Stimulated activated CD8-positive, alpha-beta memory T cell treated with anti-CD3 and anti-CD28 coated beads, Interleukin-2, amount 100 ng/mL, for 1 hour (primary cell): ENCODE measurements at places on chromosomes 5 and 9.

DNA sequence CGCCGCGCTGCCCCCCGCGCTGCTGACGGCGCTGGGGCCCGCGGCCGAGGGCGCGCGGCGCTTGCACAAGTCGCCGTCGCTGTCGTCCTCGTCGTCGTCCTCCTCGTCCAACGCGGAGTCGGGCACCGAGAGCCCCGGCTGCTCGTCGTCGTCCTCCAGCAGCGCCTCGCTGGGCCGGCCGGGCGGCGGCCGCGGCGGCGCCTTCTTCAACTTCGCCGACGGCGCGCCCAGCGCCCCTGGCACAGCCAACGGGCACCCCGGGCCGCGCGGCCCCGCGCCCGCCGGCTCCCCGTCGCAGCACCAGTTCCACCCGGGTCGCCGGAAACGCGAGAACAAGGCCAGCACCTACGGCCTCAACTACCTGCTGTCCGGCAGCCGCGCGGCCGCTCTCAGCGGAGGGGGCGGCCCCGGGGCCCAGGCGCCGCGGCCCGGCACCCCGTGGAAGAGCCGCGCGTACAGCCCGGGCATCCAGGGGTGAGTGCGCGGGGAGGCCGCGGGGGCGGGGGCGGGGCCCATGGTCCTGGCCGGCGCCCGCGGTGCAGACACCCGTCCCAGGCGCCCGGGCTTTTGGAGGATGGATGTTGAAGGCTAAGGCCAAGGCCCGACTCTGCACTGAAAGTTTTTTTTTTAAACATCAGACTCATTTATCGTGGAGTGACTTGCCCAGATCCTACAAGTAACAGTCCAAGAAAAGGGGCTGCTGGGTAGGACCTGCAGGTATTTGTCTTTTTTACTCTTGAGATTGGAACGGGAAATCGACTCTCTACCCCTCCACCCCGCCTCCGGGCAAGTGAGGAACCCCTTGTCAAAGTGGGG, 1.2 kb downstream of the TENT4A start:
- DNase-seq, result no peak

DNA sequence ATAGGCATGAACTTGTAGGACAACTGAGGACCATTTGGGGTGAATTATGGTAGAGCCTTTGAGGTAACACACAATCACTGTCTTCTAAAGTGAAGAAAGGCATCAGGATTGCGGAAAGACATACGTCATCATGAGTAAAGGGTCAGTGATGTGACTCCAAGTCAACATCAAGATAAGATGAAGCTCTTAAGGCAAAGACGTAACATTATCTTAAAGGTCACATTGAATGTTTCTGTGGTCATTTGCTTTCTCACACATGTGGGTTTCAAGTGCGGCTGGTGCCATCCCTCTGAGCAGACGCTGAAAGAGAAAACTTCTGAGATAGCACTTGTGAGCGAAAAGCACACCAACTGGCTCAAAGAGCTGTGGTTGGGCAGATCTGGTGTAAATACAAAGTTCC, 63.3 kb upstream of the GRAMD2B start:
- no peak for DNase-seq

DNA sequence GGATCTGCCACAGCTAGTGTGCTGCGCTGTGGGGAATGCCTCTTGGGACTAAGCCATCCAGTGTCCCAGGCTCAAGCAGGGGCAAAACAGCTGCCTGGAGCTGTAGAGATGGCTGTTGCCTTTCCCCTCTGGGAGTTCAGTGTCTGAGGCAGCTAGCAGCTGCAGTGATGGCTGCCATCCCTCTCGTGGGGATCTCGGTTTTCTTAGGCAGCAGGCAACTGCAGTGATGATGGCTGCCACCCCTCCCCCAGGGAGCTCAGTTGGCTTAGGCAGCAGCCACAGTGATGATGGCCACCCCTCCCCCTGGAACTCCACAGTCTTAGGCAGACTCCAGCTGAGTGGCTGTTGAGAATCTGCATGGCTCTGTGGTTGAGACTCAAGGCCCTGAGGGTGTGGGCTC, 1389.2 kb upstream of the NUDT12 start:
- no peak for DNase-seq

GRCh38 chr5:143554187-143554717, 150.8 kb upstream of the NR3C1 start:
- DNase-seq, result no peak

DNA sequence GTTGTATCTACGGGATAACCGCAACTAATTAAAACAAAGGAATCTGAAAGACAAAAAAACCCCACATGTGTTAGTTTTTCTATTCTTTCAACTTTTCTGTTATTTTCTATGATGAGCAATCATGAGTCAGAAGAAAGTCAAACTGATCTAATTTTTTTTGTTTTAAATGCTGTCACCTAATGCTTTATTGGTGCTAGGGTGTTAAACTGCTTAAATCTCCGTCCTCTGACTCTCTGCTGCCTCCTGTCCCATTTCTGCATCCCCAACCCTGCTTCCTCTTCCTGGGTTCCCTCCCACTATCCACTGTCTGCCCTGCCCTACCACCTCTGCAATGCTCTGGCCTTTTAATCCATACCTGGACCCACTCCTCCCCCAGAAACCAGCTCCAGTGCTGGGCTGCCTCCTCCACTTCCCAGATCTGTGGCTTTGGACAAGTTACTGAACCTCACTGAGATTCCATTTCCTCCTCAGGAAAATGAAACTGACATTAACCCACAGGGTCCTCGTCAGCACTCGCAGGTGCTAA, 15.7 kb downstream of the PTPN3 start:
- no peak for DNase-seq

- no peak for DNase-seq
Observed at GRCh38 chr9:92181296-92181695, 66.1 kb upstream of the SPTLC1 start.

DNA sequence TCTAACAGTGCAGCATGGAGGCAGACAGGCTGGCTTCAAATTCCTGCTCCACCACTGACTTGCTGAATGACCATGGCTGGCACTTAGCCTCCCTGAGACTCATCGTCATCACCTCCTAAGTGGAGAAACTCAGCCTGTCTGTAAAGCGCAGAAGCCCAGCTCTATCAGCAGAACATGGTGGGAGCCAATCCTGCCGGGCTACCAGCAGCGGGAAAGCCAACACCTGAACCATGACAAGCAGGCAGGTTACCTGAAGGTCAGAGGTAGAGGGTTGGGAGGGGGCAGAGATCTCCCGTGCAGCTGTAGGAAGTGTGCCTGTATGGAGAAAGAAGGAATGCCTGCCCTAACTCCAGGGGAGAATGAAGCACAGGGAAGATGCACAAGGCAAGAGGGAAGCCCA, 72.6 kb upstream of the LRRTM2 start:
- no peak for DNase-seq
